ENCODE measurements at places on chromosomes 1 and 21. TPM values are rescaled to one million over a fixed set of nuclear protein-coding genes. Genes with fewer than 3 reads are reported as not detected.

DNA sequence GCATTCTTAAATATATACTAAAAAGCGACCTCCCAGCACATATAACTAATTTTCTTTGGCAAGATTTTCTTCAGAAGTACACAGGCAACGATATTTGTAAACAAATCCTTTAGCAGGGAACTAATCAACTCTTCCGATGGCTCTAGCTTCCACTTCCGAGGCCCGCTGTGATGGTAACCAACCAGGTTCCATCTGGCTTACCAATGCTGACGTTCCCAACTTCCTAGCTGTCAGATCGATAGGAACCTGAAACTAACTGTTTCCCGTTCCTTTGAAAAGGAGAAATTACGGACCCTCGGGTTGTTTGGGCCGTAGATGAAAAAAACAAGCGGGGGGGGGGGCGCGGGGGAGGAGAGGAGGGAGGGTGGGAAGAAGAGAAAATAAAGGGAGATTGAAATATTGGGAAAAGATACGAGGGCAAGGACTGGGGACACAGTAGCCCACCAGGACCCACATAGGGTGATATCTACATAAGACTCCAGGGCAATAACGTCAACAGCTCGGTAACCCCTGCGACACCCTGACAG lies 513 bp downstream of the GTF2B start:
- DNase-seq, result no peak

DNA sequence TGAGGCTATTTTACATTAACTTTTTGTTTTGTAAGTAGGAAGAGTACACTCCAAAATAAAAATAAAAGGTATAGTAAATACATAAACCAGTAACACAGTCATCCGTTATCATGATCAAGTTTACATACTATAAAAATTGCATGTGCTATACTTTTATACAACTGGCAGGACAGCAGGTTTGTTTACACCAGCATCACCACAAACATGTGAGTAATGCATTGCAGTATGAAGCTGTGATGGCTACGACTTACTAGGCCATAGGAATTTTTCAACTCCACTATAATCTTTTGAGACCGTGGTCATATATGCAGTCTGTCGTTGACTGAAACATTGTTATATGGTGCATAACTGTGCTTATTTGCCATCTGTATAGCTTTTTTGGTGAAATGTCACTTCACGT lies 106.2 kb downstream of the CENPF start:
- DNase-seq, result no peak

DNA sequence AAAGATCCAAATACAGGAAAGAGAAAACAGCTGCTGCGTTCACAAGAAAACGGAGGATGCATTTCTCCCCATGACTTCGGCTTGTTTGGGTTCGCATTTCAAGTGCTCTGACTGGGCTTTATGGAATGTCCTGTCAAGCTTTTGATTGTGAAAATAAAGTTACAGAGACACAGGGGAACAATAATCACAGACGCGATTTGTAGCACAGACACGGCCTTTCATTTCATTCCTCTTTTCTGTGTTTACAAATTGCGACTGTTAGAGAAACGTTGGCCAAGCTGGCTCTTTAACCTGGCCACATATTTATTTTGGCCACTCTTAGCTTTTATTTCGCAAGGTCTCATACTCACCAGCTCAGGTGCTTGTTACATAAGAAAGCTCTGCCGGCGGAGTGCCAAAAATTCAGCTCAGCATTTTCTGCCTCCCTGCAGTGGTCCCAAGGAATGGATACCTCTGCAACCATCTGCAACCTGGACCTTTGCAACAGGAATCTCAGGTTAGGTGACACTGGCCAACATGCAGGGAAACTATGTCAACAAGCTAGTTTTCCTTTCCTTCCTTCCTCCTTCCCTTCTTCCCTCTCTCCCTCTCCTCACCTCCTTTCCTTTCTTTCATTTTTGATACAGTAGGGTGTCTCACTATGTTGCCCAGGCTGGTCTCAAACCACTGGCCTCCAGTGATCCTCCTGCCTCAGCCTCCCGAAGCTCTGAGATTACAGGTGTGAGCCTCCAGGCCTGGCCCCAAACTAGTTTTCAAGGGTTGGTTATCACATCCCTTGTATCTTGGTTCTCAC lies 58.2 kb upstream of the SLC45A1 start:
- DNase-seq, result peak; percentile 74

The SLC6A9 gene
- 59.2 TPM for total RNA-seq

DNA sequence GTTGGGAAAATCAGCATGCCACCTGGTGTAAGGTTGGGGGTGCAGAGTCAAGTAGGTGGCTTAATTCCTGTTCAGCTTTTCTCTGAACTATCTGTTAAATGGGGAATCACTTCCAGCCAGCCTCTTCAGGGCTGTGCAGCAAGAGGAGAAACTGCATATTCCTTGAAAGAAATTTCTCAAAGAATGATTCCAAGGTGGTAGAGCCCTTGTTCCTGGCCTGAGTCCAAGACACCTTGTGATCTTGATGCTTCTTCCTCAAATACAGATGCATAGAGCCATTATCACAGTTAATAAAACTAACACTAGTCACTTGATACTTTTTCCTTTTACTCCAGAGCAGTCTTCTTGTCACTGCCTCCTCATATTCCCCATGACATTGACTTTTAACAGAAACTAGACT lies 5.2 kb downstream of the TXLNA start:
- DNase-seq, result no peak

GRCh38 chr1:49197081-49197480 lies 420.4 kb upstream of the BEND5 start:
- no peak for DNase-seq

The G0S2 gene
- total RNA-seq, result 51.8 TPM

DNA sequence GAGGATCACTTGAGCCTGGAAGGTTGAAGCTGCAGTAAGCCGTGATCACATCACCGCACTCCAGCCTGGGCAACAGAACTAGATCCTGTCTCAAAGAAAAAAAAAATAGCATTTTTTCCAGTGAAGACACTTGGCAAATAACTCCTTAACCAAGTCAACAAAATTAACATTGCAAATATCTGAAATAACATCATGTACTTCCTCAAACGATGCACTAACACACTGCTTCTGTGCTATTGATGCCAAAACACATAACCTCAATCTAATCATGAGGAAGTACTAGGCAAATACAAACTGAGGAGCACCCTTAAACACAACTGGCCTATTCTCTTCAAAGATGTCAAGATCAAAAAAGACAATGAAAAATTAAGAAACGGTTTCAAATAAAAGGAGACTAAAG lies 32.3 kb downstream of the PABPC4 start:
- DNase-seq, result no peak

- no peak for DNase-seq
Observed at GRCh38 chr1:209756615-209757445, 977 bp downstream of the TRAF3IP3 start.

- no peak for DNase-seq
Observed at GRCh38 chr1:34236089-34236488, 59.4 kb downstream of the C1orf94 start.

- DNase-seq, result no peak
Observed at GRCh38 chr1:43836267-43836951, 97.2 kb upstream of the ARTN start.

DNA sequence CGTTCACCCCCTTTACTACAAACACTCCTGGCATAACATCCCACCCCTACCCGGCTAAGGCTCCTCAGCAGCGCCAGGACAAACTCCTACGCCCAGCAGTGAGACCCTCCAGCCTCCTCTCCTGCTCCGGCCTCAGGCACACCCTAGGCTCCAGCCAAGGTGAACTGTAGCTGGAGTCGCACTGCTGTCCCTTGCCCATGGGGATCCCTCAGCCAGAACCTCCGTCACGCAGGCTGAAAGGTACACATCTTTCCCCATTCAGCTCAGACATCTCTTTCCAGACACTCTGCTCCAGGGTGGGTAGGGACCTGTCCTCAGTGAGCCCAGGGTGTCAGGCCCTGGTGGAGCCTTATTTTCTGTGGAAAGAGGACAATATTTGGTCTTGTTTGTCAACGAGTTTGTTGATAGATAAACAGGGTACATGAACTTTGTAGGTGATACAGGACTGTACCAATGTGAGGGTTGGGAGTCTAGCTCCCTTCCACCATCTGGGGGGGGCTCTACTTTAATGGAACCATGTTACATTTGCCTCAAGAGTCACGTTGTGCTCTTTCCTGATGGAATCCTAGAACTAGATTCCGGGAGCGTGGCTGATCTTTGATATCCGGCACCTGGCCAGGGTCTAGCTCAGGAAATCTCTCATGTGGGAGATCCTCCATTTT lies 56.5 kb upstream of the SSBP3 start:
- no peak for DNase-seq

DNA sequence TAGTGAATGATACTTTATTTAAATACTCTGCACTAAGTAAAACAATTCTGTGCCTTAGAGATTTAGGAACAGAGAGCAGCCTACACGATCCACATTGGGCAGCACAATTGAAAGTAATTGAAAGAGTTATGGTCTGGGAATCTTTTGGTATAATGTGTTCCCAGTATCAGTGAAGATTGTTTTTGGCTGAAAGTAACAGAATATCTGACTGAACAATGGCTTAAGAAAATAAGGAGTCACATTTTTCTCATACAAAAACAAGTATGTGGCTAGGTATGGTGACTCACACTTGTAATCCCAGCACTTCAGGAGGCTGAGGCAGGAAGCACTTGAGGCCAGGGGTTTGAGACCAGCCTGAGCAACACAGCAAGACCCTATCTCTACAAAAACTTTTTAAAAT lies 306.2 kb downstream of the NFIA start:
- DNase-seq, result no peak

All from suprapubic skin (tissue), 4 donors.